Upper lobe of right lung (tissue), 1 donor: ENCODE measurements at places on chromosomes 2 and 18. TPM values are rescaled to one million over a fixed set of nuclear protein-coding genes. Genes with fewer than 3 reads are reported as not detected.

The ASIC4 gene
- total RNA-seq, result 0.55 TPM

DNA sequence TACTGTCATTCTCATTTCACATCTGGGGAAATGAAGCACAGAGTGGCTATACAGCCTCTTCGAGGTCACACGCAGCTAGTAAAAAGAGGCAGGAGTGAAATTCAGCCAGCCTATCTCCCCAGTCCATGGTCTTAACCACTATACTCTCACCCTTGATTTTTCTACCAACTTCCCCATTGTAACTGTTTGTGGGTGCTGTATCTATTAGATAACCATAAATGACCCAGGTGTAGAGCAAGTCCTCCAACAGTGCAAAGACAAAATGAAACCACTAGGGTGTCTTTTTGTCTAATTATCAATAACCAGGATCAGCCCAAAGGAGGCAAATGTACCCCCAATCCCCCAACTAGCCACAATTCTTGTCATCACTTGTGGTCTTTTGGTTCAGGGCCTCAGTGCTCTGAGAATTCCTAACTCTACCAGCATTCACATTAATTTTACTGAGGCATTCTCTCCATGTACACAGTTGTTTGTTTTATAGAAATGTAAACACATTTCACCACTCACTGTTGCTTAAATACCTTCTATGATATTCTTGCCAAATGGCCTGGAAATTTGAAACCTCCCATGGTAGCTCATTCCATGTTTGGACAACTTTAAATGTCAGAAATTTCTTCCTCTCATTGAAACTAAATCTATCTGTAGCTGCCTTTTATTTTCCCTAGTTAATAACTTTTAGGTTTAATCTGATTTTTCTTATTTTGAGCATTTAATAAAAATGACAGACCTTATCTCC, 58.7 kb downstream of the SLC40A1 start:
- H3K36me3 ChIP-seq, result no peaks in the 10 kb centered on the region
- DNase-seq, result no peak
- no peak overlapping the region for H3K27ac ChIP-seq
- no peak overlapping the region for H3K4me3 ChIP-seq
- H3K4me1 ChIP-seq, result peaks cover 10% of the 10 kb centered on the region
- no peaks in the 10 kb centered on the region for H3K27me3 ChIP-seq

The MEP1B gene
- not detected for total RNA-seq

- no peak overlapping the region for H3K4me3 ChIP-seq
- H3K27me3 ChIP-seq, result no peaks in the 10 kb centered on the region
- no peaks in the 10 kb centered on the region for H3K4me1 ChIP-seq
- no peak for DNase-seq
- H3K27ac ChIP-seq, result no peak overlapping the region
- H3K36me3 ChIP-seq, result no peaks in the 10 kb centered on the region
Measured at GRCh38 chr2:196510246-196510645, 129.3 kb upstream of the CCDC150 start.

DNA sequence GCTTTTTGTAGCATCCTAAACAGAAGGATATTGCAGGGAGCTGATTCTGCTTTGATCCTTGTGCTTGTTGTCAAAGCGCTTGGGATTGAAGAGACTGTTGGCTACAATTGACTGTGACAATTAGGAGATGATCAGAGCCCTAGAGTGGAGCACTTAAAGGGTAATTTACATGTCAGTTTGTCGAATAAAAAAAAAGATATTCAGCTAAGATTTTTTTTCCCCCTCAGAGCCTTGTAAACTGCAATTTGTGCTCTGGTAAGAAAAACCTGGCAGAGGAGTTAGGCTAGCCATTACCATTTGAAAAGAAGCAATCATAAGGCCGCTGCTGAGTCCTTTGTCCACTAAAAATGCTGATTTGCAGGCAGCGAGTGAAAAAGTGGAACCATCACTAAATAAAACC, 47.8 kb upstream of the ZEB2 start:
- H3K4me1 ChIP-seq, result no peaks in the 10 kb centered on the region
- H3K4me3 ChIP-seq, result no peak overlapping the region
- H3K27ac ChIP-seq, result no peak overlapping the region
- DNase-seq, result no peak
- no peaks in the 10 kb centered on the region for H3K36me3 ChIP-seq

The GKN1 gene
- not detected for total RNA-seq

DNA sequence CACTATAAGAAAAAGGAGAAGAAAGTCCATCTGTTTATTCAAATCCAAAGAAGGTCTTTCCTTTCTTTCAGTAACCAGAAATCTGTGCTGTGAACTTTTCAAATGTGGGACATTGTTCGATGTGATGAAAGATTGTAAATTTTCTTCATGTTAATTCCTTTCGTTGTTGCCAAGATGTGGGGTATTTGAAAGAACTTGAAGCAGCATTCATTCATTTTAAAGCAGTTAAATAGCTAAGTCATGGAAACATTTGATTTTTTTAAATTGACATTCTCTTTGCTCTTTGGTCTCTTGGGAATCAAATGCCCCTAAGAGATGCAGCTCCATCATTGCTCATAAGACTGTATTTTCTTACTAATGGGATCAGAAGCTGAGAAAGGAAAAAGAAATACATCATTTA, 93.7 kb upstream of the EHBP1 start:
- DNase-seq, result no peak
- H3K4me1 ChIP-seq, result no peaks in the 10 kb centered on the region
- no peak overlapping the region for H3K27ac ChIP-seq
- no peak overlapping the region for H3K4me3 ChIP-seq
- no peaks in the 10 kb centered on the region for H3K36me3 ChIP-seq
- no peaks in the 10 kb centered on the region for H3K27me3 ChIP-seq

DNA sequence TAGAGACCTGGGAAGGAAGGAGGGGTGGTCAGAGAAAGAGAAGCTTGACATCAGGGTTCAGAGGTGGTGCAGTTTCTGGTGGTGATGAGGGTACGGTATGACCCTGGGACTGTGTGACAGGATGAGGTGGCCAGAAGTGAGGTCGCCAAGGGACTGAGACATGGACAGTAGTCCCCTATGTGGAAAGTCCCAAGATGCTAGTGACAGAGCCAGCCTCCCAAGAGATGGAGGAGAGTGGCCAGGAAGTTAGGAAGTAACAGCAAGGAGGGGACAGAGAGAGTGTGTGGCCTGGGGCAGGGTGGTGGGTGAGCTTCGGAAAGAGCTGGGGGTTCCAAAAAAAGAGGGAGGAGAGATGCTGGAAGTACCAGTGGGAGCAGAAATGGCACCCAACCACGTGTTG, 66.0 kb downstream of the SMAD7 start:
- no peaks in the 10 kb centered on the region for H3K36me3 ChIP-seq
- DNase-seq, result no peak
- no peak overlapping the region for H3K4me3 ChIP-seq
